Stimulated activated CD8-positive, alpha-beta memory T cell treated with anti-CD3 and anti-CD28 coated beads, Interleukin-12 subunit alpha, Interleukin-12 subunit beta, amount 100 ng/mL, for 4 hours (primary cell): ENCODE measurements at places on chromosomes 6 and 20.

GRCh38 chr20:51221103-51221502, 198.2 kb upstream of the KCNG1 start:
- no peak for DNase-seq

DNA sequence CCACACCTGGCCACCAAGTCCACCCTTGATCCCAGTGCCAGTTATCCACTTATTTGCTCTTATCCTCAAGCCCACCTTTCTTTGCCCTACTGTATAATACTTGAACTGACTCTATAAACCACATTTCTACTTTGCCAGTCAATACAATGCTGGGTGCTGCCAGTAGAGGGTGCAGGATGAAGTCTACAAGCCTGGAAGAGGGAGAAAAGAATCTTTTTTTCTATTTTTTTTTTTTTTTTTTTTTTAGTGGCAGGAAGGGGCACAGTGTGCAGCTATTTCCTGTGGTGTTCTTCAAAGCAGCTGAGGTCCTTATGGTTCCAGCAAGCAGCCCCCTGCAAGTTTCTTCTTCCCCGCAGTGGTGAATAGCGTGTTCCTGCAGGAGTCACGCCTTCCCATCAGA, 22.2 kb upstream of the GABRR1 start:
- no peak for DNase-seq

DNA sequence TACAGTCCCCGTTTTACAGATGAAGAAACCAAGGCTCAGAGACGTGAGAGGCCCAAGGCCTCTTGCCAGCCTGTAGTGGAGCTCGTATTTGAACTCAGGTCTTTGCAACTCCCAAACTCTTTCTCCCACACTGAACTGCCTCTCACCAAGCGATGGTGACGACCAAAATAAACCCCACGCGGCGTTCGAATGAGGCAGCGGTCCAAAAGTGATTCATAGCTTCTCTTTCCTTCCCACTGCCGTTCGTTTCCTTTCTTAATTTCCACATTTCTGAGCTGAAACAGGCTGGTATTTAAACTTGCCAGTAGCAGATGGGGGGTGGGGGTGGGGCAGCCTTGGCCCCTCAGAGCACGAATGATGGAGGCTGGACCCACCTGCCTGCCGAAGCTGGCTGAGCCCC, 252.9 kb upstream of the KCNG1 start:
- no peak for DNase-seq

DNA sequence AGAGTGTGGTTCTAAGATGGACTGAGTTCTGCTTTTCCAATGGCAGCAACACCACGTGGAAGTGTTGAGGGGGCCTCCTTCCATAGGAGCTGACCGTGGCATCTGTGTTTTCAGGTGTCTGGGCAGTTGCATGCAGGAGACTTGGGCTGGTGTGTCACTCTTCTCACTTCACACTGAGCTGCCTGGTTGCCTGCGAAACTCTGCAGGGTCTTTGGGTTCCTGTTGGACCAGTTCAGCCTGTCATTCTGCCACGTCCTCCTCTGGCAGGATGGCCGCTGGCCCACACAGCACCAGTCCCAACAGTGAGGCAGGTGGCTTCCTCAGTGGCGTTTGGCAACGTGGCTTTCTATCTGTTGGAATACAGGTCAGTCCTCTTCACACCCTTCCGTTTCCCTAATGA, 16.1 kb upstream of the UNC93A start:
- DNase-seq = no peak

GRCh38 chr6:90892271-90892670, 305.4 kb upstream of the MAP3K7 start:
- no peak for DNase-seq

DNA sequence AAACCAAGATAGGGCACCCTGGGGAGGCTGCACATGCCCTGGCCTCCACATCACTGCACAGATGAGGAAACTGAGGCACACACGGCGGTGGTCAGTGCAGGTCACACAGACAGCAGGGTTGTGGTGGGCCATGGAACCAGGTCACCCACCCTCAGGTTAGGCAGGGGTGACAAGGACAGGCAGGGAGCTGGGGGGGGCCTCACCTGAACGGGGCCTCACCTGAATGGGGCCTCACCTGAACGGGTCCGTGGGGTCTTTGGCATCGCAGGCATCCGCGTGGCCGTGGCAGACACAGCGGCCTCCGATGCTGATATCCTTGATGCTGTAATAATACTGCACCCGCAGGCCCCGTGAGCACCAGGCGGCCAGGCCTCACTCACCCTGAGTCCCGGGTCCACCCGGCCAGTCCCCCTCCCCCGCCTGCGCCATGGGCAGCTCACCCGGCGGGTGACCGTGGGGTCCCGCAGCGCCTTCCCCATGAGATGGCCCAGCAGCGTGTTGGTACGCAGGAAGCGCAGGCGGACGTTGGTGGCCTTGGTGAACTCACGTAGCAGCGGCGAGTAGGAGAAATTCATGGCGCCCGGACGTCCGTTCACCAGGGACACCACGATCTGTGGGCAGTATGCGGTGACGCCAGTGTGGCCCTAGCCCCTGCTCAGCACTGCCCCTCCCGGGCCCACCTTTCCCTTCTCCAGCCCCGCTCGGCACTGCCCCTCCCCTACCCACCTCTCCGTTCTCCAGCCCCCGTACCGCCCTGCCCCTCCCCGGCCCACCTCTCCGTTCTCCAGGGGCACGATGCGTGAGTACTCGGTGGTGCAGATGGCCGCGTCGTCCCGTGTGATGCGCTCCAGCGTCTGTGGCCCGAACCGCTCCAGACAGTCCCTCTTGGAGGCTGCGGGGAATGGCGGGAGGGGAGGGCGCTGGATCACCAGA, 15.4 kb downstream of the LAMA5 start:
- no peak for DNase-seq

- DNase-seq = no peak
Measured at GRCh38 chr20:61931476-61932198, 134.0 kb downstream of the TAF4 start.

GRCh38 chr6:152932865-152933264, 50.0 kb downstream of the FBXO5 start:
- DNase-seq = no peak

GRCh38 chr6:143507358-143508145, 4.0 kb downstream of the FUCA2 start:
- no peak for DNase-seq

- no peak for DNase-seq
Measured at GRCh38 chr20:63360850-63361518, at the start of gene CHRNA4. Gene CHRNA4, minus strand, starts transcription at chr20:63361349. Its CDS starts 184 bp downstream, at chr20:63361165.

GRCh38 chr6:148250975-148251685, 91.5 kb upstream of the SASH1 start:
- no peak for DNase-seq

GRCh38 chr20:54078296-54078984, 8.0 kb upstream of the BCAS1 start:
- no peak for DNase-seq

DNA sequence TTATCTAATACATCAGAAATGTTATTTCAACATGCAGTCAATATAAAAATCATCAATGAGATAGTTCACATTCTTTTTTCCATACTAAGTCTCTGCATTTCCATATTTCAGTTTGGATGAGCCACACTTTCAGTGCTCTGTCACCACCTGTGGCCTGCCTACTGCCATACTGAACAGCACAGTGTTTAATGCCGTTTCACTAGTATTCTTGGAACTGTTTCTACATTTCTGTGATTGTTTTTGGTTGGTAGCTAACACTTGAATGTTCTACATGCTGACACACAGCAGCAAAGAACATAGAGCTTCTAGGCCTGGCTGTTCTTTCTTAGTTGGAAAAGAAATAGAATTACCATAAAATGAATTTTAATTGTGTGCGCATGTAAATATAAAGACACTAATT, 61.4 kb upstream of the KIF25 start:
- no peak for DNase-seq

GRCh38 chr6:32529697-32530430, at the start of gene HLA-DRB5:
Gene HLA-DRB5, minus strand, starts transcription at chr6:32530287. Its CDS starts 63 bp downstream, at chr6:32530224.
- DNase-seq = peak; percentile 1

DNA sequence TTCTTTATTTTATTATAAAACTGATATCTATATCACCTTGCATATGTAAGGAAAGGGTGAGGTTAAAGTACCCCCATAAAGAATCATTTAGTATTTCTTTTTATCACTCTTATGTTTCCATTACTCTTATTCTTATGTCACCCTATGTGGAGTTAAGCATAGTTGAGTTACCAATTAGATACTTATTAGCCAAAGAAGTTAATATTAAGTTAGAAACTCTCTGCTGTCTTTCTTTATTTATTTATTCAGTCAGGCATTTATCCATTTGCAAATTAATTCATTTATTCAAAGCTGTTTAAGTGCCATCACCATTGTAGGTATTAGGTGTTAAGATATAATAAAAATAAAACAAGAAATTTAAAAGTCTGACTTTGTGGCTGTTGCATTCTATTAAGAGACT, 1279.1 kb upstream of the CITED2 start:
- no peak for DNase-seq

GRCh38 chr6:12578751-12579150, 137.8 kb upstream of the PHACTR1 start:
- DNase-seq = no peak

DNA sequence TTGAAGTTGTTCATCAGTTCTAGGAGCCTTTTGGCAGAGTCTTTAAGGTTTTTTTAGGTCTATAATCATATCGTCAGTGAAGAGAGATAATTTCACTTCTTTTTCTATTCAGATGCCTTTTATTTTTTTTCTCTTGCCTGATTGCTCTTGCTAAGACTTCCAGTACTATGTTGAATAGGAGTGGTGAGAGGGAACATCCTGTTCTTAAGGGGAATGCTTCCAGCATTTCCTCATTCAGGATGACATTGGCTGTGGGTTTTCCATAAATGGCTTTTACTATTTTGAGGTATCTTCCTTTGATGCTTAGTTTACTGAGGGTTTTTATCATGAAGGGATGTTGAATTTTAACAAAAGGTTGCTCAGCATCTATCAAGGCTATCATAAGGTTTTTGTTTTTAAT, 109.5 kb downstream of the CLVS2 start:
- no peak for DNase-seq

DNA sequence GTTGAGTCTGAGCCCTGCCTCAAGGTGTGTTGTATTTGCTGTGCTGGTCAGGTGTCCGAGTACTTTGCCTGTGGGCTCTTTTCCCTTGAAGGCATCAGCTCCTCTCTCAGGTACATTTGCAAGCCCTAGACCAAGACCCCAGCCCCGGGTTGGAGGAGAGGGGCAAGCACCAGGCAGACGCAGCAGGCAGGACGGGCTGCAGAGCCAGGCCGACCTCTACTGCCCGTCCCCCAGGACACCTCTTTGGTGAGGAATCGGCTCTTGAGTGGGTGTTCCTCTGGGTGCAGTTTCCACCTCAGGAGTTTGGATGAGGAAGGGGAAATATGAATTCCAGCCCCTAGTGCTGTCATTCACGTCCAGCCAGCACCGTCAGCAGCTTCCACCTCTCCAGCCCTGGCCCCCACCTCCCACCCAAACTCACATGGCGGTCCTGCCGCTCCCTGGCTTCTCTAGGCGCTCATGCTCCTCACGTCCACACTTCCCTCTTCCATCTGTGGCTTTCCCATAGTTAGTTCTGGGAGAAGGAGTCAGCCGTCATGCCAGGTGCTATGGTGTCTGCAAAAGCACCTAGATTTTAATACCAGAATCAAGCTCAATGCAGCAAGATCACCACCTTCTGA, 183.9 kb downstream of the DLL1 start:
- no peak for DNase-seq

GRCh38 chr6:74404366-74404765, 708.4 kb downstream of the CD109 start:
- DNase-seq = no peak

DNA sequence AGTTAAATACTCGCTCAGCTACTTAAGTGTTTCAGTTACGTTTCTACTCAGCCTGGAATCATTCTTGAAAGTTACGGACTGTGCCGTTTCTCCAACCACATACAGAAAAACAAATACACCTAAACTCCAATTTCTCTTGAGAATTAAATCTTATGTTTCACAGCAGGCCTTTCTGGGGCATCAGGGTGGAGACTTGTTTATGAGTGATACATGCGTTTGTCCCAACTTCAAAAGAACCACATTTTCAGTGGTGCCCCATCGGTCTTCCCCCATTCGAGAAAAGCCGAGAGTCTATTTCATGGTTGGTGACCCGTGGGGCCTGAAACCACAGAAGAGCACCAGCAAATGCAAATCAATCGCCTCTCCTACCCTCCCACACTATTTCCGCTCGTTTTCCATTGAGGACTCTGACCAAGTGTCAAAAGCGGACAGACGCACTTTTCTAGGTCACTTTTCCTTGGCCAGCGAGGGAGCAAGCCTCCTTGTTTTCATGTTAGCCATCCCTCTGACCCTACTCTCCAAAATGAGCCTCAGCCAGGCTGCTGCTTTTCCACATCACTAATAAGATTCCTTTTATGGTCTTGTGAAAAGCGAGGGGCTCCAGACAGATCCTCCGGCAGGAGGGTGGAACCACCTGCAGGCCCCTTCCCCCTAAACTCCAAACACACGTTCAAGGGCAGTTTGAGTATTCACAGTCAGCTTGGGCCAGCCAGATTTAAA, 3.1 kb downstream of the JAG1 start:
- no peak for DNase-seq

DNA sequence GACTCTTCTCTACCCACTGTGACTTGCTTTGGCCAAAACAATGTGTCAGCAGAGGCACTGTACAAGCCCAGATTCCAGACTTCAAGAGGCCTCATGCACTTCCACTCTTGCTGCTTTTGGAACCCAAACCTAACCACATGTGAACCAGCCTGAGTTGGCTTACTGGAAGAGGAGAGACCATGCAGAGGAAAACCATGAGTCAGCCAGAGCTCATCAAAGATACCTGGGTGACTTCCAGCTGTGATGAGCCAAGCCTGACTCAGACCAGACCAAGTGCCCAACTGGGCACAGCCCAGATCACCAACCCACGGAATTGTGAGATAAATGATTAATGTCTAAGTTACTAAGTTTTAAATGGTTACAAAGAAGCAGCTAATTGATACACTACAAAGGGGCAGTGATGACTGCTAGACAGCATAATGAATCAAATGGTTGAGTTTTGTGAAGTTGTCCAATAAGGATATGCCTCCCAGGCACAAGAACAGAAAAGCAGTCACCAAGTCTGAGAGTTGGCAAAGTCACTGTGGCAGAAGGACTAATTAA, 16.2 kb upstream of the BEND6 start:
- no peak for DNase-seq

- no peak for DNase-seq
Measured at GRCh38 chr6:127497410-127497809, 21.7 kb downstream of the MTCL3 start.

DNA sequence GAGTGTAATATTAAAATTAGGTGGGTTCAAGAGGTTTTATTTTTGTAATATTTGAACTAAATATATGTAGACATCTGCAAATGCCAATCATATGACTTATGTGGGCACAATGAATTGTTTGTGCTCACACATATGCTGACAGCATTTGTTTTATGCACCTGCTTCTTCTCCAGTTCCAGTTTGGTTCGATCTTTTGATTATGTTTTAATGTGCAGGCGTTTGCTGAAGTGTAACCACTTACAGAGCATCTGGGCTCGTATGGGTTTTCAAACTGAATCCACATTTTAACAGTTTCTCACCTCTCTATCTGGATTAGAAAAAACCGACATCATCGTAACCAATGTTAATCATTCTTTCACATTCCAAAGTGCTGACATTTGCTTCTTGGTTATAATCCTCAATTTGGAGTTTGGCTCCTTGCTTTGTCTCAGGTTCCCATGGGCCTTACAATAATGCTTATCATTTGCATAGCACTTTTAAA, 129.1 kb upstream of the SPACA1 start:
- no peak for DNase-seq

GRCh38 chr6:159919011-159919511, 28.3 kb downstream of the MAS1 start:
- no peak for DNase-seq
